CD4-positive, alpha-beta T cell treated with Interleukin-6 for 4 hours (primary cell): ENCODE measurements at places on chromosomes 4 and X.

GRCh38 chr4:13947921-13948320 lies 320.4 kb upstream of the BOD1L1 start:
- no peak for DNase-seq

GRCh38 chr4:5865896-5866599 lies 26.8 kb downstream of the CRMP1 start:
- DNase-seq, result no peak

- DNase-seq, result no peak
These were observed 25.0 kb upstream of the PDLIM5 start for GRCh38 chr4:94426783-94427182.

DNA sequence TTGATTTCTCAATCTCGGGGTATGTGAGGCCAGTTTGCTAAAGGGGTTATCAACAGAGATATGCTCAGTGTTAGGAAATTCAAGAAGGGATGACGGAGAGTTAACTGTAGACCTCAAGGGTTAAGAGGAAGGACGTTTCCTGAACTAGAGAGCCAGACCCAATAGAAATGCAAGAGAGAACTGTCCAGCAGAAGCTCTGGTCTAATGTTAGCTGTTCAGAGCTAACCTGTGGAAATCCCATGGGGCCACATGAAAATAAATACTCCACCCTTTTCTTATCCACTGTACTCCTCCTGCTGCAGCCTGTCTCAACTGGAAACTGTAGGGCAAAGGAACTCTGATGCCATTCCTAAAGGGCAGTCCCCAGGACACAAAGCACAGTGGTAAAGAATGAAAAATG lies 274.3 kb downstream of the DMD start:
- no peak for DNase-seq

GRCh38 chr4:182938205-182938645 lies 21.0 kb upstream of the DCTD start:
- peak; percentile 71 for DNase-seq

DNA sequence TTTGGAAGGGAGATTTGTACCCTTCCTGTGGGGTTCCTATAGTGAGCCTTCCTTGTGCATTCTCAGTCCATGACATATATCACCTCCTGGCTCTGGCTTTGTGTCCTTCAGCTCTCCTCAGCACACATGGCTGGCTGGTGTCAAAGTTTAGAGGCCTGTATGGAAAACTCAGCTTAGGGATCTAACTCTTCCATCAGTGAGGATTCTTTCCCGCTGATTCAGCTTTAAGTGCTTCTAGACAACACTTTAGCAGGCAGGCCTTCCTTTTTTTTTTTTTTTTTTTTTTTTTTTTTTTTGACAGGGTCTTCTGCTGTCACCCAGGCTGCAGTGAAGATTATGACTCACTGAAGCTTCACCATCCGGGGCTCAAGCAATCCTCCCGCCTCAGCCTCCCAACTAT lies 84.2 kb downstream of the NPNT start:
- no peak for DNase-seq

DNA sequence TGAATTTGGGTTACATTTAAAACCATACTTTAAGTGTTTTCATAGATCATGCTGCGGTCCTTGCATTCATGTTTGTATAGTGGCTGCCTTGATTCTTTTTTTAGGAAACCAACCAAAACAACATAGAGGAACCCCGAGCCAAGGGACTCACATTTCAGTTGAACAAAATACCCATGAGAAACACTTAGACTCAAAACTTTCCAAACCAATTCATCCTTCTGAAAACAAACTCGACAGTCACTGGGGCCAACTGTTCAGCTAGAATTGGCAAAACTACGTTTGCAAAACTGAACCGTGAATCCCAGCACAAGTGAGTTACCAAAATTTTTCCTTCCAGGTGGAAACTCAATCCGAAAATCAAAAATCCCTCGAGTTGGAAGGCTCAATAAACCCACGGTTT lies 1.4 kb downstream of the ADGRA3 start:
- no peak for DNase-seq

DNA sequence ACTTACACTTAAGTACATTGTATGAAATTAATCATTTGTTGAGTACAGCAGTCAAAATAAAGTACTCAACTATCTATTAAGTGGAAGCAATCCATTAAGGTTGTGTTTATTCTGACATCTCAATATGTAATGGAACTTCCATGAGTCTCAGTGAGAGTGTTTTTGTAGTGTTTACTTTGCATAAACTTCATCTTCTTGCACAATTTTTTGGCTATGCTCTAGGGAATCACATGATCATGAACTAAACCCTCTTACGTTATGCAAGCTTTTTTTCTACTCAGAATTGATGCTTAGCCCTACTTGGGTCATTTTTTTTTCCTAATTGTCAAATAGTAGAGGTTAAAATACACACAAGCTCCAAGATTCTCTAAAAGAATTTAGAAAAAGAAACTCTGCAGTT lies 21.1 kb upstream of the PIGA start:
- no peak for DNase-seq

DNA sequence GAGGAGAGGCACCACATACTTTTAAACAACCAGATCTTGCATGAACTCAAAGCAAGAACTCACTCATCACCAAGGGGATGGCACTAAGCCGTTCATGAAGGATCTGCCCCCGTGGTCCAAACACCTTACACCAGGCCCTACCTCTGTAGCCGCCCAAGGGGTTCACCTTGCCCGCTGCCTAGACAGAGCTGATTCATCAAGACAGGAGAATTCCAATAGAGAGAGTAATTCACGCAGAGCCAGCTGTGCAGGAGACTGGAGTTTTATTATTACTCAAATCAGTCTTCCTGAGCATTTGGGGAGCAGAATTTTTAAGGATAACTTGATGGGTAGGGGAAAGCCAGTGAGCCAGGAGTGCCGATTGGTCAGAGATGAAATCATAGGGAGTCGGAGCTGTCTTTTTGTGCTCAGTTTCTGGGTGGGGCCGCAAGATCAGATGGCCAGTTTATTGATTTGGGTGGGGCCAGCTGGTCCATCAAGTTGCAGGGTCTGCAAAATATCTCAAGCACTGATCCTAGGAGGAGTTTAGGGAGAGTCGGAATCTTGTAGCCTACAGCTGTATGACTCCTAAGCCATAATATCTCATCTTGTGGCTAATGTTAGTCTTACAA lies 364.7 kb downstream of the PCDH7 start:
- no peak for DNase-seq

DNA sequence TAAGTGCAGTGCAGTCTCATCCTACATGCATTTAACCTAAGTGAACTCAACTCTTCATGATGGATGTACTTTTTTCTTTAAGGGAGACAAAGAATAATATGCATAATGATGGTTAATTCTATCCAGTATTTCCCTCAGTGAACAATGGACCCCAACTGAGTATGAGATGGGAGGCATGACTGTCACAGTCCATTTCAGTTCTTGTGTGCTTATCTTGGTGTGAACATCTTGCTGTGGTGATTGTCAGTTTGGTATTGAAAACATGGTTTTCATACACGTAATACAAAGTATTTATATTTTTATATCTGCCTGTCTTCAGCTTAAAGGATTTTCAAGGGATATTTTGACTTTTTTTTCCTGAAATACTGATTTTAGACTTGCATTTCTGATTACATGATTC lies 72.0 kb upstream of the NDUFC1 start:
- no peak for DNase-seq

GRCh38 chrX:118418811-118419251 lies 72.9 kb downstream of the WDR44 start:
- DNase-seq, result no peak

- DNase-seq, result no peak
These were observed 7.7 kb downstream of the FANCB start for GRCh38 chrX:14865201-14865600.

DNA sequence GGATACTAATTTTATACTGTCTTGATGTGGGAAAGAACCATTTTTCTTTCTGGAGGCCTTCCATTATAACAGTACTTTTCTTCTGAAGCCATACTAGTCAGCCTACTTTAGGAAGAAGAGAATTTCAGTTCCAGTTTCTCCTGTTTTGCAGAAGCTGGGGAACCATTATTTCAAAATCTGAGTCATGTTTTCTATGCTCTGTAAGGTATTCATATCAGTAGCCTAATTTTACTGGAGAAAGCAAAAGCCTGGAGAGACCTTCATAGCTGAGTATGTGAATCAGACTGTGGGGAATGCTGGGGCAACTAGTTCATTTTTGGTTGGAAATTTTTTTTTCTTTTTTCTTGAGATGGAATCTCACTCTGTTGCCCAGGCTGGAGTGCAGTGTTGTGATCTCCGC lies 22.4 kb downstream of the AFF1 start:
- DNase-seq, result no peak

- DNase-seq, result no peak
These were observed 60.2 kb upstream of the CBR4 start for GRCh38 chr4:169070071-169070894.
